ENCODE measurements at places on chromosomes 6 and 20.
A peak's percentile ranks its signal among the peaks of the same experiment; 100 is the strongest.

DNA sequence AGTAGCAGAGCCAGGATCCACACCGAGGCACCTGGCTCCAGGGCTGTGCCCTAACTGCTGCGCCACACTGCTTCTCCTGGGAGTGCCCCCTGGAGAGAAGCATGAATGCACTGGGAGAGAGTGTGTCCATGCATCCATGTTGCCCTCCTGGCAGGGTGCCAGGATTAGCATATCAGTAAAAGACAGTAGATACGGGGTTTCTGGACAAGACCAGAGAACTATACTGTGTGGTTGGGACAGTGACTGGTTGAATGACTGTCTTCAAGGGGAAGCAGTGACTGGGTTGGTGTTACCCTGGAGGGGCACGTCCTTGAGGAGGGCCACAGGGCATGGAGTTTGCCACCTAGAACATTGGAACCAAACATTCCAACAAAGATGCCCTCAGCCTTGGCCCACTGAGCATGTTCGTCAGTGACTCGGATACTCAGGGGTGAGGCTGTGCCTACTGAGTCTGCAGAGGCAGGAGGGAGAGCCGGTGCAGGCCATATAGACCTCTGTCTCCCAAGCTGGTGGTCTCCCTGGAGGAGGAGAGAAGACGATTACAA, 288.8 kb downstream of the CDC5L start:
- DNase-seq = no peak

GRCh38 chr20:48176139-48176538, 390.9 kb upstream of the SULF2 start:
- DNase-seq = no peak

DNA sequence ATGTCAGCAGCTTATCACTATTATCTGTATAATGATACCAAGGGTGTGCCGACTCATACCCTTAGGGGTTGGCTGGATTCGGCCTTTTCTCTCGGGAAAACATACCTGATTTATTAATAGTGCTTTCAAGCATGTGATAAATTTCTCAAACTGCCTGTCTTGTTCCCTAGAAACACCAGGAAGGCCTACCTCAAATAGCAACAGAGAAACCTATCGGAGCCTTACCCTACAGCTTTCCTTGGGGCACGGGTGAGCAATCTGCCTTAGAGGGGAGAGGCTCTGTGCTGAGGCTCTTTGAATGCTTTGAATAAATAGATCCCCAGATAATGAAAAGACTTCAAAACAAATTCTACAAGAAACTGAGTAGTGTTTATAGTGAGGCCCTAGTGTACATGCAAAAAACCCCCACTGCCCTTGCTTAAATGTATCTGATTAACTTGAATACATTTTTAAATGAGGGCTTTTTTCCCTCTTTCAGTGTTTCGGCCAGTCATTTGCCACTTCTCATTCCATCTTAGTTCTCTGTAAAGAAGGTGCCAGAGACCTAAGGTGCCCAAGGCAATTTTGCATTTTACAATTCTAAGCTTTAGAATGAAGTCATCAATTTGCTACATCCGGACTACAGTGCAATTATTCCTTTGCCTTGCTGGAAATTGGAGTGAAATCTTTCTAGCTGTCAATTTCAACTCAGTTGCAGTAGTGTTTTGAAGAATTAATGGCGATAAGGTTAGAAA, 320.1 kb downstream of the ESR1 start:
- no peak for DNase-seq

DNA sequence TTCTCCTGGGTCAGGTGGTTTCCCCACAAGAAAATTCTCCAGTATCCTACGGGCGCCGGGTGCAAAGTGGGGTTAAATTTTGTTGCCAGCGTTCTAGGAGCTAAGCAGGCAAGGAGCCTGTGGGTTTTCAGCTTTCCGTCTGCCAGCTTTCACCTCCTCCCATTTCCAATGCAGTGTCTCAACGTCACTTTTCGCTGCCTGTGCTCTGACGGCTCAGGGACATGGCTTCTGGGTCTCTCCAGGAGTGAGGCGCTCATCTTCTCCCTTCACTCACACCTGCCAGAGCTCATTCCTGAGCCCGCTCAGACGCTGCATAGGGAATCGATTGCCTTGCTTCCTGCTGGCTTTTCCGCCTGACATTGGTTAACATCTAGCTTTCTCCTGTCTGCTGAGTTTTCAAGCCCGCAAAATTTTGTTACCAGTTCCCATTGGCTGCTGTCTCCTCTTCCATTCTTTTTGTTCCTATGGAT, 7.3 kb upstream of the NAA20 start:
- no peak for DNase-seq

GRCh38 chr20:52752023-52752422, 220.1 kb upstream of the TSHZ2 start:
- DNase-seq = no peak

DNA sequence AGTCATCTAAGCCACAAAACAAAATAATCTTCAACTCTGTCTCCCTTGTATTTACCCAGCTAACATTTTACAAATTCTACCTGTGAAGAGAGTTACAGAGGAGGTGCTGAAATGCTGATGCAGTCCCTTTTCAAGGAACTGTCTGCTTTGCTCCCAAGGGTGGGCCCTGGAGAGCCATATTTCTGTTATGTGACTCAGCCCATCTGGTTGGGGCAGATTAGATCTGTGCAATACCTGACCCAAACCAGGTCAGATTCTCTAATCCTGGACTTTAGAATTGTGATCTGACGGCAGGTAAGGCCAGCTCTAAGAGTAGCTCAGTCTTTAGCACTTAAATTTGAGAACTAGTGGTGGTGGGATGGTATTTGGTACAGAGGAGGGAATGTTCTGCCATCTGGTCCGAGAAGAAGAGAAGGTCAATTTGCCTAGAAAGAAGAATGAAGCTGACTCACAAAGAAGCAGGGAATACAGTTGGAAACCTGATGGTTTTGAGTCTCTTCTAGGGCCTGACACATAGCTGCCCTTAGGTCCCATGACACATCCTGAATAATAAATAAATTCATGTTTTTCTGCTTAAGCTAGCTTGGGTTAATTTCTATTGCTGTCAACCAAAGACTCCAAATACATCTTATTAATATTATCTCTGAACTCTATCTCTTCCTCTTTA, 8.1 kb downstream of the ZNF311 start:
- DNase-seq = no peak

DNA sequence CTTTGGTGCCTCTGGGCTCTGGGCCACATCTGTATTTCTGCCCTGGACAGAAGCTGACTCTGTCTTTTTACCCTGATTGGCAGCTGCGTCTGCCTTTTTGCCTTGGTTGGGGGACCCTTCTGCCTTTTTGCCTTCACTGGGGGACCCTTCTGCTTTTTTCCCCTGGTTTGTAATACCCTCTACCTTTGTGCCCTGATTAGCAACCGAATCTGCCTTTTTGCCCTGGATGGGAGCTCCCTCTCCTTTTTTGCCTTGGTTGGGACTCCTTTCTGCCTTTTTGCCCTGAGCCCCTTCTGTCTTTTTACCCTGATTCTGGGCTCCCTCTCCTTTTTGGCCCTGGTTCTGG, 23.4 kb downstream of the RRBP1 start:
- no peak for DNase-seq

DNA sequence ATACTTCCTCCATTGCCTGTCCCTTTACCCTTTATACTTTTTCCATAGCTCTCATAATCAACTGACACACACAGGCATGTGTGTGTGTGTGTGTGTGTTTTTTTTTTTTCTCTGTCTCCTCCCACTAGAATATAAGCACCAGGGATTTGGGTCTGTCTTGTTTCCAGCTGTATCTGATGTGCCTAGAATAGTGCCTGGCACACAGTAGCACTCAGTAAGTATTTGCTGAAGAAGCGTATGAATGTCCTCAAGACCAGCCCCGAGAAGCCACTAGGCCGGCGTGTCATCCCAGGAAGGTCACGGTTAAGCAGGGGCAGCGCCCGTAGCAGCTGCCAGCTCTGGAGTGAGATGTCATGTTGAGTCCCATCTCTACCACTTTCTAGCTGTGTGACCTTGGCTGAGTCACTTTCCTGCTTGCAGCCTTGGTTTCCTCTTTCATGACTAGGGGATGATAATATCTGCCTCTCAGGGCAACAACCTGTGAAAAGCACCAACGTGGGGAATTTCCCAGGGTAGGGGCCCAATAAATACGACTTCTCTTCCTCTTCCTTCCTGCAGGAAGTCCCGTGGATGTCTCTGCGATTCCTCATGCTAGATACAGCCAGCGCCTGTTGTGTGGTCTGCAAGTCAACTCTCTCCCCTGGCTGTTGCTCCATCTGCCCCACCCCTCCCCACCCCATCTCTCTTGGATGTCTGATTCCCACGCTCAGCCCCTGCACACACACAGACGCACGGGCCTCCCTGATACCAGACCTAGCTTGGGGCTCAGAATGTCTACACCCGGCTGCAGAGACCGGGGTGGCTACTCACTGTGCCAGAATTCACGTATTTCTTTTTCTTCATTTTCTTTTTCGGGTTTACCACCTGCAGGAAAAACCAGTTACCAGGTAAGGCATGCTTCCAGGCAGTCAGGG, 58.1 kb downstream of the RAB44 start:
- DNase-seq = peak; percentile 41

- no peak for DNase-seq
These were observed 105.6 kb downstream of the PSMB1 start for GRCh38 chr6:170447561-170447930.

DNA sequence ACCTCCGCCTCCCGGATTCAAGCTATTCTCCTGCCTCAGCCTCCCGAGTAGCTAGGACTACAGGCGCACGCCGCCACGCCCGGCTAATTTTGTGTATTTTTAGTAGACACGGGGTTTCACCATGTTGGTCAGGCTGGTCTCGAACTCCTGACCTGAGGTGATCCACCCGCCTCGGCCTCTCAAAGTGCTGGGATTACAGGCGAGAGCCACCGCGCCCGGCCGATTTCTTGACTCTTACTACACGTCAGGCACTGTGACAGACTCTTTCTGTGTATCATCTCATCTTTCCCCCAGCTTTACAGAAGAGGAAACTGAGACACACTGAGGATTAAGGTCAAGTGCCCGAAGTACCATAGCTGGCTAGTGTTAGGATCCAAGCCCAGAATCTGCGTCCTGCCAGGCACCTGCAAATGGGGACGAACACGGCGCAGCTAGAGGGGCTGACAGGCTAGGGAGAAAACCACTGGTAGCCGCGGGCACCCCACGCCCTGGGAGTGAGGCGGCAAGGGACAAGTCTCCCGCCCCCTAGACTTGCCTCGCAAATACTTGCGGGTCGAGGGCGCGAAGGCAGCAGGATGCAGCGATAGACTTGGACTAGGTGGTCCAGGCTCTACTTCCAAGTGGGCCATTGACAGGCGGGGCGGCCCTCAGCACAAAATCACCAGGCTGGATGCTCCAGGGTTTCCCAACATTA, 1.1 kb upstream of the TAF8 start:
- no peak for DNase-seq

- no peak for DNase-seq
These were observed 18.8 kb upstream of the RALGAPA2 start for GRCh38 chr20:20731000-20731944.
